ENCODE measurements at places on chromosomes 16 and 17. TPM values are rescaled to one million over a fixed set of nuclear protein-coding genes. Genes with fewer than 3 reads are reported as not detected.

- DNase-seq, result no peak
These were observed 126.1 kb downstream of the VPS53 start for GRCh38 chr17:588519-588918.

DNA sequence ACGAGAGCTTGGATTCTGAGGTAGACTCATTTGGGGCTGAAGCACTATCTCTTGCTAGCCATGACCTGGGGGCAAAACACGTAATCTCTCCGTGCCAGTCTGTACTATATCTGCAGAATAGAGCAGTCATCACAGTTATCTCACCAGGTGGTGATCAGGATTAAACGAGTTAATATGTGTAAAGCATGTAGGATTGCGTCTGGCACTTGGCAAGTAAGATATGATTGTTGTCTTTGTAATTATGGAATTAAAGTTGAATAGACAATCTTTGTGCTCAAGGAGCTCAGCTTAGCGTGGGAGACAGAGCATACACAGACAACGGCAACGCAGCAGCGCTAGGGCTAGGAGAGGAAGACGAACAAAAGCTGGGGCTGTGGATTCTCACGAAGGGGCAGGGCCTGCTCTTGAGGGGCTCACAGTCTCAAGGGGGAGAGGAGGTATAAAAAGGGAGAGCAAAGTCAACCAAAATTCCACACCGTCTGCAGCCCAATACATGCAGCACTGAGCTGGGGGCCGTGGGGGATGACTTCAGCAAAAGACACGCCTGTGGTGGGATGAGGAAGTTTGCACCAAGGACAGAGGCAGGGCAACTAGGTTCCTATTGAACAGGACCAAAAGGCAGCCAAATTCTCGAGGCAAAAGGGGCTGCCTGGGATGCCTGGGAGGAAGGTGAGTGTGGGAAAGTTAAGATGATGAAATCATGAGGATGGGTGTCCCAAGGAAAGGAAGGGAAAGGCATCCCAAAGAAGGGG is 68.6 kb downstream of the SDK2 start:
- no peak for DNase-seq

DNA sequence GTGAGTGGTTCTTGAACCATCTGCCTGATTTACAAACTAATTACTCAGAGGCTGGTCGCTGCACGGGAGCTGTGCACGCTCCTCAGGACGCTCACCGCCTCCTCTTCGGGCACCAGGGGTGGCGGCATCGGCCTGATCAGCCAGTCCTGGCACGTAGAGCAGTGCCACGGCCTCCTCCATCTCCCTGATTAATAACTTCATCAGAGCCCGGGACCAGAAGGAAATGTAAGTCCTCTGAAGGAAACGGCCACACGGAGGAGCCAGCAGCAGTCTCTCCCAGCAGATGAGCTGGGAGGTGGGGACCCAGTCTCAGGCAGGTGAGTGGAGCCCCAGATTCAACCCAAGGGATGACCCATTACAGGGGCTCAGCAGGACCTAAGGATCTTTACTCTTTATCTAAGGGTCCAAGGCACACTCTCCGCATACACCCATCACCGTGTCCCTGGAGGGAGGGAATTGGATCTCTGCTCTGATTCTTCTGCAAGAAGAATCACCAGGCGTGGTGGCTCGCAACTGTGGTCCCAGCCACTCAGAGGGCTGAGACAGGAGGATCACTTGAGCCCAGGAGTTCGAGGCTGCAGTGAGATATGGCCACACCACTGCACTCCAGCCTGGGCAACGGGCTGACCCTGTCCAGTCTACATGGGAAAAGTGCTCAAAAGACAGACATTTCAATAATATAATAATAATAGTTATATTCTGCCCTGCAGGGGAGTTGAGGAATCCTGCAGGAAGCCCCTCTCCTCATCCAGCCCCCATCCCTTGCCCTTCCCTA is 366.5 kb downstream of the SEC14L1 start:
- no peak for DNase-seq

DNA sequence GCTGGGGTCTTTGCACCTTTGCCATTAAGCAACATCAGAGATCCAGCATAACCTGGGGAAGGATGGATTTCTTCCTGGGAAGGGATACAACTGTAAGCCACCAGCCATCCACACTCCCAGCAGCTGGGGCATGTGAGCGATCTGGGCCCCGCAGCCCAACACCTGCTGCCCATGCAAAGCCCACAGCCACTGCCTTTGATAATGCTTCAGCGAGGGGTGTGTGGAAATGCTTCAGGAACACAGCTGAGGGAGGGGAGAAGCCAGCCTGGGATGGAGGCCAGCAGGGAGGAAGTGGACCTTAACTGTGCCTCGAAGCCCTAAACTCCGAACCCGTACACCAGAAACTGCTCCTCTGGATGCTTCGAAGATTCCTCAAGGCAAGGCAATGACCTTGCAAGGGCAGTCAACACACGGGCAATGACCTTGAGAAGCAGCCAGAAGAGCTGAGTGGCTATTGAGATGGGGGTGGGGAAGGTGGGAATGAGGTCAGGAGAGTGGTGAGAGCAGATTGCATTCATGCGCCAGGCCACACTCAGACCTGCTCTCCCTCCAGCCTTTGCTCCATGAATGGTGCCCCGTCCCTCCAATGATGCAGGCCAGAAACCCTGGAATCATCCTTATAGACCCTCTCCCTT is 49.1 kb downstream of the KATNIP start:
- DNase-seq, result no peak

KRTAP4-4 gene
- total RNA-seq, result not detected

FOXL1 gene
- total RNA-seq, result 0.82 TPM

CRYBA1 gene
- not detected for total RNA-seq
